ENCODE measurements at places on chromosomes 4 and X.
A peak's percentile ranks its signal among the peaks of the same experiment; 100 is the strongest.

DNA sequence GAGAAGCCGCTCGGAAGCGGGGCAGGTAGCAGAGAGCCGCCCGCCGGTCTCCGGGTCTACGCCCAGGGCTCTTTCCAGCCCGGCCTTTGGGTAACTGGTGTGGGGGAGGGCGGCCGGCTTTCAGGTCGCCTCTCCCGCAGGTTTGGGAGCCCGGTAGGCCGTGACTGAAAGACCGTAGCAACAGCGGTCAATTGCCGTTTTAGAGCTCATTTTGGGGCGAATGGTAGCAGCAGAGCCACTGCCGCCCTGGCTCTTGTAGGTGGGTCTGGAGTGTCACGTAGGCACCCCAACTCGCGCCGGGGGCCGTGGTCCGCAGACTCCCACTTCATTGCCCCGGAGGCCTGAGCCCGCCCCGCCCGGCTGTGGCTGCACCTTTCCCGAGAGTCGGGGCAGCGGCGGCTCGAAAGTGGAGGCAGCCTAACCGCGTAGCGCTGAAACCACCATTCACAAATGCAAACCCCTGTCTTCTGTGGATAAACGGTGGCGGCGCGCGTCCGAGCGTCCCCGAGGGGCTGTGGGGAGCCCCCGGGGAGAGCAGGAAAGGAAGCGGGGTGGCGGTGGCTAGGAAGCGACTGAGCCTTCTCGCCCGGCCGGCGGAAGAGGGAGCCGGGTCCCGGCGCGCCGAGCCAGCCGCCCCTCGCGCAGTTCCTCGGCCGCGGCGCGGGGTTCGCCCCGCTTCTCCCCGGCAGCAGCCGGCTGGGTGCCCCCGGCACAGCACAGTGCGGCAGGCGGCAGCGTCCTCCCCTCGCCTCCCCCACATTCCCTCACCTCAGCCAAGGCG lies 2185.1 kb upstream of the TENM3 start:
- peak; percentile 9 for DNase-seq

- DNase-seq, result no peak
Measured at GRCh38 chr4:188399834-188400233, 260.6 kb downstream of the TRIML1 start.

- DNase-seq, result no peak
Measured at GRCh38 chr4:187422655-187423054, 572.9 kb upstream of the ZFP42 start.

GRCh38 chr4:67580577-67580976 lies 22.1 kb downstream of the STAP1 start:
- no peak for DNase-seq

- no peak for DNase-seq
Measured at GRCh38 chrX:110242371-110242770, 75.5 kb downstream of the AMMECR1 start.

DNA sequence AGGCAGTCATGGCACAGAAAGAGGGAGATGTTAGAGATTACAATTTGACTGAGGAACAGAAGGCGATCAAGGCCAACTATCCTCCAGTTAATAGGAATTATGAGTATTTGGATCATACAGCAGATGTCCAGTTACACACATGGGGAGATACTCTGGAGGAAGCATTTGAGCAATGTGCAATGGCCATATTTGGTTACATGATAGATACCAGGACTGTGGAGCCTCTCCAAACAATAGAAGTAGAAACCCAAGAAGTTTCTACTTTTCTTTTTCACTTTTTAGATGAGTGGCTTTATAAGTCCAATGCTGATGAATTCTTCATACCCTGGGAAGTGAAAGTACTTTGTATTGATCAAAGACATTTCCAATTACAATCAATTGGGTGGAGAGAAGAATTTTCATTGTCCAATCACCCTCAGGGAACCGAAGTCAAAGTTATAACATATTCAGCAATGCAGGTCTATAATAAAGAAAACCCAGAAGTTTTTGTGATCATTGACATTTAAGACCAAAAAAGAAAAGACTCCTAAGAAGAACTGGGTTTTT lies 139.1 kb downstream of the MAB21L2 start:
- DNase-seq, result no peak

- no peak for DNase-seq
Measured at GRCh38 chr4:84146300-84146959, 352.7 kb downstream of the NKX6-1 start.

- no peak for DNase-seq
Measured at GRCh38 chr4:185384930-185385331, 10.8 kb downstream of the LRP2BP start.

GRCh38 chr4:94940520-94940908 lies 182.8 kb downstream of the BMPR1B start:
- no peak for DNase-seq

- no peak for DNase-seq
Measured at GRCh38 chr4:159097144-159097543, 5.7 kb upstream of the RAPGEF2 start.

DNA sequence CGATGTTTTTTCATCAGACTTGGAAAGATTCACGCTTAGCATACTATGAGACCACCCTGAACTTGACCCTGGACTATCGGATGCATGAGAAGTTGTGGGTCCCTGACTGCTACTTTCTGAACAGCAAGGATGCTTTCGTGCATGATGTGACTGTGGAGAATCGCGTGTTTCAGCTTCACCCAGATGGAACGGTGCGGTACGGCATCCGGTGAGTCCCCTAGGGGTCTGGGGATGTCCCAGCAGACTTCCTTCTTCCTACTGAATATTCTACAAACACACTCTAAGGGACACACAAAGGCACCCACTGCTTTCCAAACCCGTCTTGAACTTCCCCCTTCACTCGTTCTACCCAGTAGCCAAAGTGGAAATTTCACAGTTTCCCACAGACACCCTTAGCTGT lies 9.3 kb downstream of the GABRQ start:
- no peak for DNase-seq

GRCh38 chr4:66609014-66609413 lies 936.3 kb downstream of the CENPC start:
- no peak for DNase-seq

GRCh38 chrX:118795528-118796280 lies 27.9 kb upstream of the ZCCHC12 start:
- DNase-seq, result no peak

GRCh38 chr4:107845681-107846080 lies 20.9 kb downstream of the SGMS2 start:
- no peak for DNase-seq

DNA sequence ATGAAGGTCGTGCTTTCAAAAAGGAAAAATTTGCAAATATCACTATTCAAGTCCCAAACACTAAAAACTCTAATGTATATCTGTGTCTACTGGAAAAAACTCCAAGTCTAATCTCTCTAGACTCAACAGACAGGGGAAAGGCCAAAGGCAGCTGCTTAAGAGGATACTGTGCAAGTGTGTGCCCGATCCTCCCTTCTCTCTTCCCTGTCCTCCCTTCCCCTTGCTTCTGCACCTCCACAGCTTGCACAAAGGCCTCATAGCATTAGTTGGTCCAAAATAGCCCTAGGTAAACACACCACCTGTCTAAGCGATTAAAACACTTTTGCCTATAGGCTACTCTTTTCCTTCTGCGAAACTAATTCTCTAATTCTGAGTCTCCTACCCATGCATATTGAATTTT lies 10.6 kb downstream of the C4orf54 start:
- DNase-seq, result no peak

DNA sequence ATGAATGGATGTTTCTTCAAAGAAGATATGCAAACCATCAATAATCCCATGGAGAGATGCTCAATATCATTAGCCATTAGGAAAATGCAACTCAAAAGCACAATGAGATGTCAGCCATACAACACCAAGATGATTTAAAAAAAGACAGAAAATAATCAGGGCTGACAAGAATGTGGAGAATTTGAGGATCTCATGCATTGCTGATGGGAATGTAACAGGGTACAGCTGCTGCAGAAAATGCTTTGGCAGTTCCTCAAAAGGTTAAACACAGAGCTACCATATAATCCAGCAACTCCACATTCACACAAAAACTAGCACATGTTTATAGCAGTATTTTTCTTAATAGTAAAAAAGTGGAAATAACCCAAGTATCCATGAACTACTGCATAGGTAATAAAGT lies 110.5 kb upstream of the ZNF518B start:
- DNase-seq, result no peak

DNA sequence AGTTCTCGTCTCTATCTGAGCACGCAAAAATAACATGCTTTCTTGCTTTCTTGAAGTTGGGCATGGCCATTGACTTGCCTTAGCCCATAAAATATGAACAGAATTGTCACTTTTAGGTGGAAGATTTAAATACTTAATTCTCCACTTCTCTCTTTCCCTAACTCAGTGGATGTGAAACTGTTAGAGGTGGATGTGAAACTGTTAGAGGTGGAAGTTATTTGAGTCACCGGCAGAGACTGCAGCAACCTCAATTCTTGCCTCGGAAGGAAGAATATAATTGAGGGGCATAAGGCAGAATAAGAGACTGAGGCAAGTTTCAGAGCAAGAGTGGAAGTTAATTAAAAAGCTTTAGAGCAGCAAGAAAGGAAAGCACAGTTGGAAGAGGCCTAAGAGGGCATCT lies 2.8 kb upstream of the PARM1 start:
- DNase-seq, result no peak
